Articular chondrocyte of knee joint (primary cell): ENCODE measurements at places on chromosomes 2 and 18. TPM values are rescaled to one million over a fixed set of nuclear protein-coding genes. Genes with fewer than 3 reads are reported as not detected.

Gene RUFY4
- not detected in 2 replicates for total RNA-seq

Gene SOWAHC
- total RNA-seq = 27.0 and 29.5 TPM in 2 replicates

Gene CYP27C1
- 2.4 and 3.1 TPM in 2 replicates for total RNA-seq

Gene RASGRP3
- total RNA-seq = 0.32 and 0.39 TPM in 2 replicates

Gene COQ10B
- 47.0 and 49.9 TPM in 2 replicates for total RNA-seq

Gene SERPINB11
- not detected in 2 replicates for total RNA-seq
